ENCODE measurements at places on chromosomes 1 and 21.

- DNase-seq, result no peak
Observed at GRCh38 chr1:234925440-234926263, 203.0 kb downstream of the TOMM20 start.

DNA sequence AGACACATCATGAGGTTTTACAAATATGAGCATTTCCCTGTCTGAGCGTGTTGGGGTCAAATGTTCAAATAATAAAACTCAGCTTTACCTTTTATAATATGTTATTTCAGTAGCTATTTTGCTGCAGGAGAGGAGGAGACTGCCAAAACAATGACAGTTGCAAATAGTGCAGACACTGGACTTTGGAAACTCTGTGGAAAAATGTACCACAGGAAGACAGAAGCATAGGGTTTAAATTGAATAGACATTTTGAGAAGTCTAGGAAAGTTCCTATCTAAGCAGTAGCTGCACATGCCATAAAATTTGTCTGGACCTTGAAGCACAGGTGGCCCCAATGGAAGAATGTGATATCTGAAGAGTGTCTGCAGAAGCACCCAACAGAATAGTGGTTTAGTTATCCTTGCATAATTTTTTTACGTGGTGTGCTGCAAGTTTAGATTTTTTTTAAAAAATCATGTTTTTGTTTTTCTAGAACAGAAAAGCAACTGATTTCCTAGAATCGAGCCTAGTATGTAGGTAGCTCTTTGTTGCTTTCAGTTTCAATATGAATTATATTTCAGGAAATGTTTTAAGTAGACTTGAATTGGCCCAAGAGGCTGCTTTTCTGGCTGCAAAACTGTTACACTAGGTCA lies 14.0 kb upstream of the GBP5 start:
- DNase-seq, result no peak

DNA sequence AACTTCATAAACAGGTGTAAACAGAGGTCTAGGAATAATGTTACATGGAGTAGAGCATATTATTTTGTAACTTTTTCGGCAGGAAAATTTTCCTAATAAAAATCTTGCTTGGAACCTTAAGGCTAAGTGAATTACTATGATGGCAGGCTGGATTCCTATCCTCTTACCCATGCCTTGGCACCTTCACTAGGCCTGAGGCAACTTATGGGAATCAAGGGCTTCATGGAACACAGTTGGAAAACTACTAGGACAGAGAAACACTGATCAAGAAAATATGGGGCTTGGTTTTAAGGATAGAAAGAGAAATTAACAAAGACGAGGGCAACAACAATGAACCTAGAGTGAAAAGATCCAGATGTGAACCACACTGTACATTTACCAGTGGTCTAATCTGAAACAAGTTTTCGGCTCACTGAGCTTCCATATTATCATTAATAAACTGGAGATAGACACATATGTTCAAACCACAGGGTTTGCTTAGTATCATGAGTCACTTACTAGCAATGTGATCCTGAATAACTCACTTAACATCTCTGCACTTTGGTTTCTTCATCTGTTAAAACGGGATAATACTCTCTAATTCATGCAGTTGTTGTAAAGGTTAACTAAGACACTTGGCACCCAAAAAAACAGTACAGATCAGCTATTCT lies 68.5 kb downstream of the GPATCH2 start:
- DNase-seq, result no peak

DNA sequence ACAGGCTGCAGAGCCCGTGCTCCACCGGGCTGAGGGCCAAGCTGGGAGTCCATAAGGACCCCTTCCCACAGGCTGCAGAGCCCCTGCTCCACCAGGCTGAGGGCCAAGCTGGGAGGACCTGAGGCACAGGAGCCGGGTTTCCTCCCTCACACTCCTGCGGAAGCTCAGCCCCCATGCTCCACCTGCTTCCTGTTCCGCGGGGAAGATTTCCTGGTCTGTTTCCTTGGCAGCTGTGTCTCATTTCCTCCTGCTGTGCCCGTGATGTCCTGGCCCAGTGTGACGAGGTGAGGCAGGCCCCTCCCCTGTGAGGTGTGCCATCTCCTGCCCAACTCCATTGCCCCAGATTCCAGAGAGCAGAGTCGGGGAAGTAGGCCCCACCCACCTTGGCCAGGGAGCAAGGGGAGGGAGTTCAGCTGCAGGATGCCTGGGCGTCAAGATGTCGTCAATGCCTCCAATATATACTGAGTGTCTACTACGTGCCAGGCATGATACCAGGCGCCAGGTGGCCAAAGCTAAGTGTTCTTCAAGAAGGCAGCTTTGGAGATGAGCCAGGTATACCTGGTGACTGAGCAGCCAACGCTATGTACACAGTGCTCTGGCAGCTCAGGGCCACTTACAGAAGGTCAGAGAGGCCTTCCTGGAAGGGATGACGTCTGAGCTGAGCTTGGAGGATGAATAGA lies 58.8 kb downstream of the NAV1 start:
- no peak for DNase-seq

GRCh38 chr1:58548371-58548770 lies 1.8 kb upstream of the OMA1 start:
- DNase-seq, result no peak

GRCh38 chr1:97943354-97943753 lies 22.5 kb upstream of the DPYD start:
- DNase-seq, result no peak

DNA sequence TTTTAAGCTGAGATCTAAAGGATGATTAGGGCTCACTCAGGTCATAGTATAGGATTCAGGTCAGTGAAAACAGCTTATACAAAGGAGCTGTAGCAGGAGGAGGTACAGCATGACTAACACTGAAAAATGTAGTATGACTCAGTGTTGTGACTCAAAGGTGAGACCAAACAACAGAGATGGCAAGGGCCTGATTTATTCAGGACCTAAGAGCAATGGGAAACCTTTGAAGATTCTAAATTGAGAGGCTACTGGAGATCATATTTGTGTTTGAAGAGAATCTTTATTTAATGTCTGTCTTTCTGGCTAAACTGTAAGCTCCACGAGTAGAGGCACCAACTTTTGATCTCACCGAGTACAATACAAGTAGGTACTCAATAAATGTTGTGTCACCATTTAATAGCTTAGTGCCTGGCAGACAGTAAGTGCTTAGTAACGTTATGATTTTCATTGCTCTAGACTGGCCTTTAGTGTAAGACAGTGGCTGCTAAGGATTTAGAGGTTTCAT lies 43.5 kb downstream of the PRKAA2 start:
- DNase-seq, result no peak
